ENCODE measurements at places on chromosomes 1 and 21. TPM values are rescaled to one million over a fixed set of nuclear protein-coding genes. Genes with fewer than 3 reads are reported as not detected.
A peak's percentile ranks its signal among the peaks of the same experiment; 100 is the strongest.

LRRC53 gene
- not detected for total RNA-seq

TRPM2 gene
- 5.9 TPM for total RNA-seq

GRCh38 chr1:221315330-221315729 is 426.6 kb downstream of the DUSP10 start:
- no peak for DNase-seq

DNA sequence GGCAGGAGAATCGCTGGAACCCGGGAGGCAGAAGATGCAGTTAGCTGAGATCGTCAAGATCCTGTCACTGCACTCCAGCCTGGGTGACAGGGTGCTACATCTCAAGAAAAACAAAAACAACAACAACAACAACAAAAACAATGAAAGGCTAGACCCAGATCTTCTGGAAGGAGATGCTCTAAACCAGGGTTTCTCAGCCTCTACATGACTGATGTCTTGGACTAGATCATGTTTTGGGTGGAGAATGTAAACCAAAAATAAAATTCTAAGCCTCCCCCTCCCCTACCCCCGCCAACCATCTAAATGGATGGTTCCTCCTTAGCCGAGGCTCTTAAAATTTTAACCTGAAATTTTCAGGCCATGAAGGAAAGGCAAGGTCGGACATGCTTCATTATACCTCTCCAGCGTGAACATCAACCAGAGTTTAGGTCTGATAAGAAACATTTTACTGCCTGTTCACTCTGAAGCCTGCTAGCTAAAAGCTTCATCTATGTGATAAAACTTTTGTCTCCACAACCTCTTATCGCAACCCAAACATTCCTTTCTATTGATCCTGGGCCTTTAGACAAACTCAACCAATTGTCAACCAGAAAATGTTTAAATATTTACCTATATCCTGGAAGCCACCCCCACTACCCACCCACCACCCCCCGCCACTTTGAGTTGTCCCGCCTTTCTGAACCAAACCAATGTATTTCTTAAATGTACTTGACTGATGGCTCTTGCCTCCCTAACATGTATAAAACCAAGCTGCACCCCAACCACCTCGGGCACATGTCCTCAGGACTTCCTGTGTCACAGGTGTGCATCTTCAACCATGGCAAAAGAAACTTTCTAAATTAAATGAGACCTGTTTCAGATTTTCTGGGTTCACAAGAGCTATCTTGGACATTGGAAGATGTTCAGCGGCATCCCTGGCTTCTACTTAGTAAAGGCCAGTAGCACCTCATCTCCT is 1.9 kb upstream of the CAPN2 start:
- no peak for DNase-seq

GRCh38 chr1:73832276-73833181 is 365.4 kb downstream of the LRRIQ3 start:
- no peak for DNase-seq

GRCh38 chr1:43968348-43968948 is 1.4 kb upstream of the DPH2 start:
- DNase-seq, result peak; percentile 66

- no peak for DNase-seq
Observed at GRCh38 chr1:96934282-96934681, 212.7 kb downstream of the PTBP2 start.

DNA sequence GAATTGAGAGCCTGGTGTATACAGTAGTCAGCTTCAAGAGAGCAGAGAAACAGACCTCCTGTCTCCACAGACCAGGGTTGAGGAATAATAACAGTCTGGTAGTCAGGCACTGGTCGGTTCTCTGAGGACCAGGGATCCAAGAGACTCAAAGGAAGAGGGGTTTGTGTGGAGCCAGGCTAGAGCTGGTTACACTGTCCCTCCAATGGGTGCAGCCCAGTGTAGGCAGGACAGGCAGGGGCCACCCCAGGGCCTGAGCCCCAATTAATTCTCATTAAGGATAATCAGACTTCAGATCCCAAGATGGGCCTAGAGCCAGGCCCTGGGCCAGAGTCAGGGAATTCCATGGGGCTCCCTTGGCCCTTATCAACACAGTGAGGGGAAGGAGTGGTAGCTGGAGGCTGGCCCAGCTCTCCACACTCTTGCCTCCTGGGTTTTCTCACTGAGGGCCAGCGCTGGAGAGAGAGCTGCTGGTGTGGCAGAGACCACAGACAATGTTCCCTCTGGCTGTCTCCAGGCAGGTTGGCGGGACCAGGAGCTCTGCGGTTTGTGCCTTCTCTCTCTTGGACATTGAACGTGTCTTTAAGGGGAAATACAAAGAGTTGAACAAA is 9.1 kb downstream of the SEMA4A start:
- DNase-seq, result peak; percentile 53

Measured in lung (tissue), 17 donors.